T follicular helper cell (primary cell): ENCODE measurements at places on chromosomes 2 and 18.

DNA sequence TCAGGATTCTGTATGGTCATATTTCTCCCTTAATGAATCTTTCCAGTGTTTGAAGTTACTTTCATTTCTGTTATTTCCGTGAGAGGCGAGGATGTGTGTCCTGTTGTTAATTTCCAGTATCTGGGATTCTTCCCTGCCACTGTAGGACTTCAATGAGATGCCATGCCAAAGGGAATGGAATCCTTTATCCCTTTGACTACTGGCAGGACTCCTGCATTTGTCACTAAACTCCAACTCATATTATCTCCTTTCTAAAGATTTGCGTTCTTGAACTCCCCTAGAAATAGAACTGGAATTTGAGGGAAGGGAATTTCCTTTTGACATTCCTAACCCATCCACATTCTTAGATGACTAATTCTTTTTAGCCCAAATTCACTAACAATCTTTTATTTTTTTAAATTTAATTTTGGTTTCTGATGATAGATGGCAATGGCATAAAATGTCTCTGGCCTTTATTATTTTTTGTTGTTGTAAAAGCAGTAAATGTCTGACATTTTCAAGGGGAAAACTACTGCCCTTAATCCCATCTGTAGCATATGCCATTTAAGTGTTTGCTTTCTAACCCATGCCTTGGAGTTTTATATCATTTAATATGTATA, 87.8 kb upstream of the EML6 start:
- no peak for DNase-seq

DNA sequence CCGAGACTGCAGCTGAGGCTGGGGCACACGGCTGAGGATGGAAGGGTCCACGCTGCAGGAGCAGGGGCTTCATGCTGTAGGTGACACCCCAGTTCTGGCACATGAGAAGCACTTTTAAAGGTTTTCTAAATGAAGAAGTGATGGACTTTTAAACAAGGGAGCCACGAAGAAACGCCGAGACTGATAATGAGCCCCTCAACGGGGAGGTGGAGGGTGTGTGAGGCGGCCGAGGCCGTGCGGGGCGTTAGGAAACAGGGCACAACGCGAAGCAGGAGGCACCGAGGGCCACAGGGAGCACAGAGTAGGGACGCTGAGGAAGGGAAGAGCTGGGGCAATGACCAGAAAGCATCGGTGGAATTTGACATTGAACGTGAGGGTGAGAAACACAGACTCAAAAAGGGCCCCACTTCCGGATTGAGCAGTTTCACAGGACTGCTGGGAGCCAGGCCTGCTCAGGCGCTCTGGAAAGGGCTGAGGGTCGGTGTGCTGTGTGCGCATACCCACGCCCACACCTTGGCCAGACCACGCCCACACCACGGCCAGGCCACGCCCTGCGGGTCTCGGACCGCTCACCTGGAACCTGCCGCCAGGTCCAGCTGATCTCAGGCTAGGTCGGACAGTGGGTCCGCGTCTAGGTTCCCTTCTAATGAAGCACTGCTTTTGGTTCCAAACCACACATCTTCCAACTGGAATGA, 115.7 kb downstream of the GYPC start:
- no peak for DNase-seq

GRCh38 chr2:20052229-20052851, 912 bp upstream of the LAPTM4A start:
- no peak for DNase-seq

GRCh38 chr2:171762879-171763573, 75.8 kb downstream of the DYNC1I2 start:
- no peak for DNase-seq

DNA sequence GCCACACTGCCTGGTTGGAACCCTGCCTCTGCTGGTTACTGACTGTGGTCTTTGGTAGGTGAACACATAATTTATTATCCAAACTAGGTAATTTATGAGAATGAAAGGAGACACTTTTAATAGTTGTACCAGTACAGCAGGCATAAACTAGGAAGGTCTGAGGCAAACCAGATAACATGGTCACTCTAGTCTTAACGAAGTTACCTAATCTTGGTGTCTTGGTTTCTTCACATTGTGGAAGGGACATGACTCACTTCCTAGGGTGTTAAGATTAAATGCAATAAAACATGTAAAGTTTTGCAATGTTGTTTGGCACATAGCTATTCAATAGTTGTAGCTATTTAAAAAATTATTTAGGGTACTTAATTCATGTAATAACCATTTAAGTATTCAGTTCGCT, 23.3 kb downstream of the SPTBN1 start:
- no peak for DNase-seq

GRCh38 chr2:47403609-47404193, 745 bp downstream of the MSH2 start:
- no peak for DNase-seq

DNA sequence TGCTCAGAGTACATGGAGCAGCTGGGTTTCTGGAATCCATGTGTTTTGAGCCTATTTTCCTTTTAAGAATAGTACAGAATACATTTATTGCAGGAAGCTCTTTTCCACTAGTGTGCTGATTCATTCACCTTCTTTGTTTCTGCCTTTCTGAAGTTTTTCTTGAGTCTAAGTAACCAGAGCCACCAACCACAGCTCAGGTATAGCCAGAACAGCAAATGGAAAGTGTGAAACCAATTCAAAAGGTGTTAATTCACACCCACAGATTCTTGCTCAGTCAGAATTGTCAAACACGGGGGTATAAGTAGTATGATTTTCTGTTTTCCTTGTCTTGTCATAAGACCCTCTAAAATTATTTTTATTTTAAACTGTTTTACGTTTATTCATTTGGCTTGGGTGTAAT, 75.9 kb upstream of the DYNAP start:
- DNase-seq, result no peak

DNA sequence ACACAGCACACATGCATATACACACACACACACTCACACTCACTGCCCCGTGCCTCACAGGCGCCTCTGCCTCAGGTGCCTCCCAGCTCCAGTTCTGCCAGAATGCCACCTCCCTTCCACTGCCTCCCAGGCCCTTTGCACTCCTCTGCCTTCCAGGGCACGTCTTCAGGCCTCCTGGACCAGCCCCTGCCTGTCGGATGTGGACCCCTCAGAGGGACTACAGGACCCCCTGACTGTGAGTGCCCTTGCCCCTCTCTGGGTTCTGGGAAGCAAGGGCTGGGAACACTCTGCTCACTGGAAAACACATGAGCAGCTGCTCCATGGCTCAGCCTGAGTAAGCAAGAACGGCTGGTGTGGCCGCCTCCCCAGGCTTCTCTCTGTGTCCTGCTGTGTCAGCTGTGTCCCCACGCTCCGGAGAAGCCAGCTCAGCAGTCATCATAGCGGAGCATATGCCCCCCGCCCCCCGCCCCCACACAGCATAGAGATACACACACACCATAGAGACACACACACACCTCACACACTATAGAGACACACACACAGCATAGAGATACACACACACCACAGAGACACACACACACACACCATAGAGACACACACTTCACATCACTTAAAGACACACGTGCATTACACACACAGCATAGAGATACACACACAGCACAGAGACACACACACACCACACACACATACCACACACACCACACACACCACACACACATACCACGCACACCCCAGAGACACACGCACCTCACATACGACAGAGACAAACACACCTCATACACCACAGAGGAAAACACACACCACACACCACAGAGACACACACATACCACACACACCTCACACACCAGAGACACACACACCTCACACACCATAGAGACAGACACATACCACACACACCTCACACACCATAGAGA, 271.3 kb downstream of the CYRIA start:
- DNase-seq, result no peak

- DNase-seq, result no peak
Measured at GRCh38 chr2:237694415-237695194, 67.2 kb downstream of the LRRFIP1 start.

DNA sequence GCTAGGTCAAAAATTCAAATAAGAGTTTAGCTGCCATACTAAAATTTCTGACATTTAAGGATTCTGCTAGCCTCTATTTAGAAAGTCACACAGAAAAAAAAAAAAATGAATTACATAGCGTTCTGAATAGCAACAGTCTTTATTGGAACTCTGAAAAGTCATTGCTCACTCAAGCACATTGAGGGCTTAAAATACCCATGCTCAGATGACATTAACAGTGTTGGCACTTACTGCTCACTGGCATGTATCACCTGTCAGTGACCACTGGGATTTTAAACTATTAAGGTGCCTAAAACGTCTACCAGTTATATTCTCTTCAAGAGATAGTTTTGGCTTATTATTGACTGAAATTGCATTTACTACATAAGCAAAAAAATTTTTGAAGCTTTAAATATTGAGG, 468.0 kb upstream of the SPHKAP start:
- no peak for DNase-seq

- DNase-seq, result no peak
Measured at GRCh38 chr2:144249035-144249637, 270.8 kb downstream of the ZEB2 start.

DNA sequence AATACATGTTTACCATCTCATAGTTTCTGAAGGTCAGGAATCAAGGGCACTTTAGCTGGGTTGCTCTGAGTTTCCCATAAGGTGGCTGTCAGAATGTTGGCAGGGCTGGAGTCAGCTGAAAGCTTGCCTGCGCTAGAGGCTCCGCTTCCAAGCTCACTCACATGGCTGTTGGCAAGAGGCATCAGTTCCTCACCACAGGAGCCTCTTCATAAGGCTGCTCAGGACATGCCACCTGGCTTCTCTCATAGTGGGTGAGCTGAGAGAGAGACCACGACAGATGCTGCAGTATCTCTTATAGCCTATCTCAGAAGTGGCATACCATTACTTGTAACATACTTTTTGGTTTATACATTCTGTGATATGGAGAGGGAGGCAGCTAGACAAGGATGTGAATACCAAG, 7.2 kb downstream of the HADHB start:
- DNase-seq, result no peak

DNA sequence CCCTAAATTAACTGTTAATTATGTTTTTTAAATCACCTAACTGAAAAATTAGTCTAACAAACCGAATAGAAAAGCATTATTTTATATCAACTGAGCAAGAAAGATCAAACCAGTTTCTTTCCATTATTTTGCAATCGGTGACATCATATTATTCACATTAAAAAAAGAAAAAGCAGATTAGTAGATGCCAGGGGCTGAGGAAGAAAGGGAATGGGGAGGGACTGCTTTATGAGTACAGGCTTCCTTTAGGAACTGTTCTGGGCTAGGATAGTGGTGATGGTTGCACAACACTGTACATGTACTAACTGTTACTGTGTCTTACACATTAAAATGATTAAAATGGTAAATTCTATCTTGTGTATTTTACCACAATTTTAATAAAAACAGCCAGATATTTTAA, 59.3 kb downstream of the COBLL1 start:
- no peak for DNase-seq

GRCh38 chr2:43139501-43139900, 86.9 kb downstream of the ZFP36L2 start:
- no peak for DNase-seq

- no peak for DNase-seq
Measured at GRCh38 chr18:26656944-26657536, 108.7 kb upstream of the KCTD1 start.

GRCh38 chr2:239523147-239523953, 122.5 kb upstream of the HDAC4 start:
- no peak for DNase-seq
